ENCODE measurements at places on chromosomes 16 and 17.

DNA sequence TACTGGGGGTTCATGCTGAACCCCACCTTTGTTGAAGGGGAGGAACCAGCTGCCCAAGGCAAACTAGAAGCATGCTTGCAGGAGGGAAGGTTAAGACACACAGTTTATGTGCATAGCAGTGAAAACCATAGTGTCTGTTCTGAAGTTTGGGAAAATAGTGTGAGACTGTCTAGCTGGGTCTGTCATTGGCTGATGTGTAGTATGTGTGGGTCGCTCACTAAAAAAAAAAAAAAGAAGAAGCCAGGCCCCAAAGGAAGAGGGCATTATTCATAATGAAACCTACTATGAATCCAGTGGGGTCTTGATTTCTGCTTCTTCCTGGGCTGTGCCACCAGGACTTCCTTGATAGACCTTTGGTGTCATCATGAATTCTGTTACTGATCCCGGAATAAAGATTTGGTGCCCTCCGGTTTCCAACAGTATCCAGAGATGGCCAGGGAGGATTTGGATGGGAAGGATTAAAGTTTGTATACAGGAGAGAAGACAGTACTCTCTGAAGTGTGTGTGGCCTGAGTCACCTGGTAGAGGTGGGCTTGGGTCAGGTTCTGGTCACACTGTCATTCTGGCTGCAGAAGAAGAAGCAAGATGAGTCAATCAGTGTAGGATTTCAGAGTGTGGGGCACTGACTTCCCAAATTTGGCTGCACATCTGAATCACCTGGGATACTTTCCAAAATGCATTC is 220.3 kb downstream of the PRKCA start:
- no peak for DNase-seq

DNA sequence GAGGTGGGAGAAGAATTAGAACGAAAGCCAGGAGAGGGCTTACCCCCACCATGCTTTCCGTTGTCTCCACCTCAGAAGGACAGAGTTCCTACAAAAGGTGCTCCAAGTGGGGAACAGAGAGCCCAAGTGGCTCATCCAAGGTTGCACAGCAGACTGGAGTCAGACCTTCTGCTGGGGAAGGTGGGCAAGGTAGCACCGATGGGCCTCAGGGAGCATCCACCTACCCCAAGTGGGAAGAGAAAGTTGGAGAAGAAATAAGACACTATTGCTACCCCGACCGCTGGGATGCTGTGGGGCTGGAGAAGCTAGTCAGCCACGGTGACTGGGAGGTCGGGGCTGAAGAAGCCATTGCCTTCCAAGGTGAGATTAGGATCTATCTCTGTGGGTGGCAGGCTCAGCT is 21.5 kb downstream of the UNC119 start:
- DNase-seq: no peak

- no peak for DNase-seq
Observed at GRCh38 chr17:39627047-39627711, 427 bp downstream of the PPP1R1B start.

DNA sequence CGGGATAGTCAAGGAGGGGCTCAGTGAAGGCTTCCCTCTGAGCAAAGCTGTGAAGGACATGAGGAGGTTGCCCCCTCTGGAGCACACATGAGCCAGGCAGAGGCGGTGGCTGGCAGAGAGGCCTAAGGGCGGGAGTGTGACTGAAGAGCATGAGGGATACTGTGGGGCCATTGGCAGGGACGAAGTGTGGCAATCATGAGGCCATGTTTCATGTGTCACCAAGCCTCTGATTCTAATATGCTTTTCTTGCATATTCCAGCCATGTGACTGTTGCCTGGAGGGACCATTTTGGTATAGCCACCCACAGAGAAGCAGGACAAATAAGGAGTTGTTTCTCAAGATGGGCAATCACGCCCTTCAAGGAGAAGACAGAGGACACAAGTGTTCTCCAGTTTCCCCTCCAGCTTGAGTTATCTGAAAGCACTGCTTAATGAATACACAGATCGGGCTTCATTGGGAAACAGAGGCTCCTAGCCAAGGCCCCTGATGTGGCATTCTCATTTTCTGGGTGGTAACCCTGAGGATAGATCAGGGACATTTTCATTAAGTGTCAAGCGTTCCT is 68.0 kb downstream of the AKAP1 start:
- no peak for DNase-seq

GRCh38 chr17:42484304-42484703 is 25.6 kb downstream of the ATP6V0A1 start:
- DNase-seq: no peak

DNA sequence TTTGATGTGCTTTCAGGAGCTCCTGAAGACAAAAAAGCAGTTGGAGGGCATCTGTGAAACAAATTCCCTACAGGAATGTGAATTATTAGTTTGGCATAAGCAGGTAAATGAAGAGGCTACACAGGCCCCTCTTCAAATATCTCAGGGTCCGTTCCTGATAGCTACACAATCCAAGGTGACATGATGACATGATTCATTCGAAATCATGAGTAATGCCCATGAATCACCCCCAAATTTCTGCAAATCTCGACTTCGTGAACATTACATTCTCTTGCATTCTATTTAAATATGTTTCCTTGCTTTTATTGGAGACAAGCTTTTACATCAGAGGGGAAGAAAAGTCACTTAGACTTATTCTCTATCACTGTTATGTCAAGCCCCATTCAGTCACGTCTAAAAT is 22.3 kb downstream of the GAN start:
- DNase-seq: no peak

DNA sequence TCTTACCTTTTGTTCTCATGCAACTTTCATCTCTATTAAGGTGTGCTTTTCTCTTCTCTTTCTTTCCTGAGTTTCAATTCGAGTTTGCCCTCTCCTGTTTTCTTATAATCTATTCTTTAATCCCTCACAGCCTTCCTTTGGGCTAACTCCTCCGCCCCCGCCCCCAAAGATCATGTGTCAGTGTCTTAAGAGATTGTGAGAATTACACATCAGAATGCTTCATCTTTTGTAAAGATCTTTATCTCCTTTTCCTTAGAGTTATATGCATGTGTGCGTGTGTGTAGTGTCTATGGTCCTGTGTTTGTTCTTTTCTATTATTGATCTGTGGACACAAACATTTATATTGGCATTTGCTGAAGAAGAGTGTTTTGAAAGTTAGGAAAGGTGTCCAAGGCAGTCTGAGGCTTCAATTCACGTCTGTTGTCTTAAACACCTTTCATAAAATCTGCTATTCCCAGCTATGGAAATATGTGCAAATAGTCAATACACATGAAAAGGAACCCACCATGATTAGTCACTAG is 6.1 kb upstream of the ALDH3A2 start:
- no peak for DNase-seq

DNA sequence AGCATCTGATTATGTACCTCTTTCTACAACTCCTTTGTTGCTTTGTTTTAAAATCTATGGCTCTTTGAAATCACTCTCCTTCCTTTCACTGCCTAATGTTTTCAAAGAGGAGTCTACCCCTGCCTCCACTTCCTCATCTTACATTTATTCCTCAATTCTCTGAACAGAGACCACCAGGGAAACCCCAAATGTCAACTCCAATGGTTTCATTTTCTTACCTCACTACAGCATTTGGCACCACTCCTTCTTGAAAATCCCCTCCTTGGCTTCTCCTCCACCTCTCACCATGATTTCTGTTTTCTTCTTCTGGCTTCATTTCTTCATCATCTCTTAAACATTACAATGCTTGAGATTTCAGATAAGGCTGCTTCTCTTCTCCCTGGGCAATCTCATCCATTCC is 2.4 kb upstream of the PIK3R5 start:
- DNase-seq: no peak

DNA sequence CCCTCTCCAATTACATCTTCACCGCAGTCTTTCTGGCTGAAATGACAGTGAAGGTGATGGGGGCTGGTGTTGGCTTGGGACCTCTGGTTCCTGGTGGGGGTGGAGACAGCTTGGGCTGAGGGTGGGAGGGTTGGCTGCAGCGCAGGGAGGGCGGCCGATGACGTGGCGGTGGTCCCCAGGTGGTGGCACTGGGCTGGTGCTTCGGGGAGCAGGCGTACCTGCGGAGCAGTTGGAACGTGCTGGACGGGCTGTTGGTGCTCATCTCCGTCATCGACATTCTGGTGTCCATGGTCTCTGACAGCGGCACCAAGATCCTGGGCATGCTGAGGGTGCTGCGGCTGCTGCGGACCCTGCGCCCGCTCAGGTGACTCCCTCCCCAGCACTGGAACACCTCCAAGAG is 31.8 kb upstream of the ABCC3 start:
- no peak for DNase-seq

DNA sequence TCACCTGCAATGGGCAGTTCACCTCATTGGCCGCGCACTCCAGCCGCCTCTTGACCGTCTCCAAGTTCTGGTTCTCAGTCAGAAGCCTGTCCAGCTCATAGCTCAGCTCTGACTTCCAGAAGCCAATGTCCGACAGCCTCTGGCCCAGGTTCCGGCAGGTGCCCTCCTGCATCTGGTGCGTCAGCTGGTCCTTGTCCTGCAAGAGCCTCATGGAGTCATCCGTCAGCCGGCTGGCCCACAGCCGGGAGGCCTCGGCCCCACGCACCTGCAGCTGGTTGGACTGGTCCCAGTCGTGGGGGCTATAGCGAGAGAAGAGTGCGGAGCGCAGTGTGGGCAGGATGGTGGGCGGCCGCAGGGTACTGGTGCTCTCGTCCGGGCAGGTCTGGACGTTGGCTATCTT is 424 bp downstream of the TEKT5 start:
- DNase-seq: no peak

DNA sequence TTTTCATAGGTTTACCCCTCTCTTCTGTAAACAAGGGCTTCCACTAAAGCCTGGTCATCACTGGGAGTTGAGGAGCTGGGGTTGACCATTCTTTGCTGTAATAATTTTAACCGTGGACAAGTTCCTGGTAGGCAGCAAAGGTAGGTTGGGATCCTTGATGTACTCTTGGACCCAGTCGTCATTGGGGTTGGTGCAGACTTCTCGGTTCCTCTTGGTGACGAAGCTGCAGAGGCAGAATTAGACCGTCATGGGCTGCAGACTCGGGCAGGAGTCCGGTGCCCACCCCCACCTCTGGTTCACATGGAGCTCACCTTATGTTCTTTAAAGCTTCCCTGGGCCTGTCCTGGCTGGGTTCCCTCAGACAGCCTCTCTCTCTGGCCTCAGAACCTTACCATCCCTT is 3.8 kb downstream of the CCL16 start:
- DNase-seq: no peak

DNA sequence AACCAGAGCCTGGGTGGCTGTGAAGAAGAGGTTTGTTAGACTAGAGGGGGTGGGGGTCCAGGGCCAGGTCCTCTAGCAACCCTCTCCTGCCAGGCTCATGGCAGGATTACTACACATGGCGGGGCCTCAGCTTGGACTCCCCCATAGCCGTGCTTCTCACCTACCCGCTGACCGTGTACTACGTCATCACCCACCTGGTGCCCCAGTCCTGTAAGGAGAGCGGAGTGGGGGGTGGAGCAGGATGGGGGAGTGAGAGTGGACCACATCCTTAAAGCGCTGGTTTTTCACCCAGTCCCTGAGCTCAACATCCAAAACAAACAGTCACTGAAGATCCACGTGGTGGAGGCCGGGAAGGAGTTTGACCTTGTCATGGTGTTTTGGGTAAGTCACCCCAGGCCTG is 4.2 kb upstream of the CXCL16 start:
- DNase-seq: no peak

- no peak for DNase-seq
Observed at GRCh38 chr17:9676084-9676483, 30.8 kb downstream of the USP43 start.

Measured in HS-5 (cell line).